ENCODE measurements at places on chromosomes 5 and 9.

DNA sequence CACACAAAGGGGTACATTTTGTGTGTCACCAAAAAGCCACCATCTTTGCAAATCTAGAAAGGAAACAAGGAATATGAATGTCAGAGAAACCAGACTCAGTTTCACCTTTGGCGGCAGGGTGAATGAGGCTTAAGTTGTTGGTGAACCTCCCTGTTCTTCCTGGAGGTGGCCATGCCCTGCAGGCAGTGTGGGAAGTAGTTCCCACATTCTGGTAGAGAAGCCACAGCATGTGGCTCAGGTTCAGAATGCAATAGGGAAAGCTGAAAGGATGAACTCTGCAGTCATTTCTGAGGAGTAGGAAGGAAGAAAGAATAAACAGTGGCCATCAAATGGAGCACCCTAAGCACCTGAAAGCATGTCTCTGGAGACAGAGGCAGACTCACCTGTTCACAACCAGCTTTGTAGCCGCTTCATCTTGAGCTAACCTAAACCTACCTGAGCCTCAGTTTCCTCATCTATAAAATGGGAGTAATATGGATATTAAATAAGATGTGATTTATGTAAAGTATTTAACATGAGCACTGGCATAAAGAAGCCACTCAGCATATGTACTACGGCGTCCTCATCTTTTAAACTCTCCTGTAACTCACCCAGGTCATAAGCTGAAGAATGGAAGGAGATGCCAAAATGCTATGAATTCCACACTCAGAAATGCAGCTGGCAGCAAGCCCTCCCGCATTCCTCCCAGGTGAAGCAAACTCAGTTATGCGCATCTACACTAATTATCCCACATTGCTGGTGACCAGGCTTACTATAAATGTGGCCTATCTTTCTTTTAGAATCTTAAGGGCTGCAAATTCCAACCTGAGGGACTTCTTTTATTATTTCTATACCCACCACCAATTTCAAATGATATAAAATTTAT lies 86.0 kb downstream of the ZNF608 start:
- DNase-seq: no peak

GRCh38 chr9:95605101-95605500 lies 88.3 kb upstream of the PTCH1 start:
- no peak for DNase-seq

- DNase-seq: no peak
Observed at GRCh38 chr9:110142868-110143481, 65.0 kb downstream of the C9orf152 start.

DNA sequence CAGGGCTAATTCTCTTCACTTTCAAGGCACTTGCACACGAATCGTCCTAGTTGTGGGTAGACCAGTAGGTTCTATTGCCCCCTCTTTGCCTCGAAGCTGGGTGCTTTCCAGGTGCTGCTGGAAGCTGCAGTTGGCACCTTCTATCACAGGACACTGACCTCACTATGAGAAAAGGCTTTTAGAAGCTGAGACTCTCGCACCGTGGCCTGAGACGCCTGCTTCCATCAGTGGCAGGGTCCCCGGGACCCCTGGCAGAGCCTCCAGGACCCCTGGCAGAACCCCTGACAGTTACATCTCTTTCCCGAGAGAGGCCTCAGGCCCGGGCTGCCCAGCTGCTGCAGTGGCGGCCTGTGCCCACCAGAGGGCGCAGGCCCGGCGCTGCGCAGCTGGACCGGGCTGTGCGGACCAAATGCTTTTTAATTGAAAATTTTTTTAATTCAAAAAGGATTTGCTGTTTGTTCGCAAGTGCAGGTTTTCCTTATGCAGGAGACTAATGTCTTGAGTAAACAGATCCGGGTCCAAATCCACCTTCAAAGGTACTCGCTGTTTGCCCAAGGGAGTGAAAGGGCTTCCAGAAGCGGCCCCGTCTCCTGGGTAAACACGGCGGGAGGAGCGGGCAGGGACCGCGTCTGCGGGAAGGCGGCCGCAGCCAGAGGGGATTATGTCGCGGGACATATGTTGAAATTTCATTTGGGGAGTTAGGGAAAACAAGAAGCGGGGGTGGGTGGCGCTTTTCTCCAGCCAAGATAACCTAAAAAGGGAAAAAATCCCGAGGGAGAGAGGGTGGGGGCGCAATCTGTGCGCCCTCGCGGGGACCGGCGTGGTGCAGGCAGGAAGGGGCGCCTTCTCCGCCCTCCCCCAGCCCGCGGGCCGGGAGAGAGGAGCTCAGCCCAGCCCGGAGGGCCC lies 114.5 kb upstream of the LMX1B start:
- DNase-seq: no peak

GRCh38 chr9:121943463-121943862 lies 149.6 kb downstream of the TTLL11 start:
- no peak for DNase-seq

- DNase-seq: no peak
Observed at GRCh38 chr9:100370064-100370723, 17.5 kb upstream of the TEX10 start.

DNA sequence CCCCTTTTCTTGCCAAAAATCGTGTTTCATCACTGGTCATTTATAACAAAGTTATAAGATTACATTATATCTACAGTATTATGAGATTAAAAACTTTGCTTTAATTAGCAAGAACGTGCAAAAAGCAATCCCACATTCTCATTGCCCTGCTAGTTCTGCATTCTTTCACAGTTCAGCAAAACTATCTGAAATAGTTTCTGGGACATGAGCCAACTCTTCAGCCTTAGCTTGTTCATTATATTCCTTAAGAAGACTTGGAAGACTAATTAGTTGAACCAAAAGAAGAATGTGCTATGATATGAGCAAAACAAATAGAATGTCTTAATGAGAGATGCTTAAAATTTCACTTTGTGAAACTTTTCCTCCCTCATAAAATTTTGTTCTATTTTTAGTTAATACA lies 76.7 kb downstream of the ITGA1 start:
- no peak for DNase-seq

DNA sequence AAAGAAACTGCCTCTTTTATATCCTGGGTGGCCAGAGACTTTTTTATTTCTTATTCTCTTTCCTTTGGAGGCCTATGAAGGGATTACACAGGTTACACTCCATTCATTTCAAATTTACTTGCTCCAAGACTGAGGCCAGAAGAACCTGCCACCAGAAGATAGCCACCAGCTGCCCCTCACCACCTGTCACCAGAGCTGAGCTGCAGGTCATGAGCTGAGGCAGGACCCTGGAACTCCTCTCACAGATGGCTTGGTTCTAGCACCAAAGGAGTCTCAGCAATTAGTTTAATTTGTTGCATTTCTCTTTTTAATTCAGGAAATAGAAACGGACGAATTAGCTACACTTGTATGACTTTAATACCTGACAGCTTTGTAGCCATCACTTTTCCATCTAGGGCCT lies 313.9 kb downstream of the SPOCK1 start:
- DNase-seq: no peak

- no peak for DNase-seq
Observed at GRCh38 chr5:9529513-9529912, 16.4 kb downstream of the SEMA5A start.

- no peak for DNase-seq
Observed at GRCh38 chr9:135883410-135884089, 23.8 kb downstream of the CAMSAP1 start.

GRCh38 chr9:20349568-20349967 lies 272.7 kb downstream of the MLLT3 start:
- DNase-seq: no peak

DNA sequence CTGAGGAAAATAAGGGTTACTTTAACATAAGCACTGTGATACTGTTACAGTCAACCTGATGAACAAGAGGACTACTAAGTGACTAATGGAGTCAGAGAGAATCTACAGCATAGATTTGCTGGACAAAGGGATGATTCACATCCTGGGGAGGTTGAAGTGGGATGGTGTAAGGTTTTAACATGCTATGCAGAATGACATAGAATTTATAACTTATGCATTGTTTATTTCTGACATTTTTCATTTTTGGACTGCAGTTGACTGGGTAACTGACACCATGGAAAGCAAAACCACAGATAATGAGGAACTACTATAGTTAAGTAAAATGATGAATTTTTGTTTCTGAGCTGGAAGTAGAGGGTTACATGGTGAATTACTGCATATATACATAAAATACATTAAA lies 389.2 kb downstream of the MAT2B start:
- no peak for DNase-seq

DNA sequence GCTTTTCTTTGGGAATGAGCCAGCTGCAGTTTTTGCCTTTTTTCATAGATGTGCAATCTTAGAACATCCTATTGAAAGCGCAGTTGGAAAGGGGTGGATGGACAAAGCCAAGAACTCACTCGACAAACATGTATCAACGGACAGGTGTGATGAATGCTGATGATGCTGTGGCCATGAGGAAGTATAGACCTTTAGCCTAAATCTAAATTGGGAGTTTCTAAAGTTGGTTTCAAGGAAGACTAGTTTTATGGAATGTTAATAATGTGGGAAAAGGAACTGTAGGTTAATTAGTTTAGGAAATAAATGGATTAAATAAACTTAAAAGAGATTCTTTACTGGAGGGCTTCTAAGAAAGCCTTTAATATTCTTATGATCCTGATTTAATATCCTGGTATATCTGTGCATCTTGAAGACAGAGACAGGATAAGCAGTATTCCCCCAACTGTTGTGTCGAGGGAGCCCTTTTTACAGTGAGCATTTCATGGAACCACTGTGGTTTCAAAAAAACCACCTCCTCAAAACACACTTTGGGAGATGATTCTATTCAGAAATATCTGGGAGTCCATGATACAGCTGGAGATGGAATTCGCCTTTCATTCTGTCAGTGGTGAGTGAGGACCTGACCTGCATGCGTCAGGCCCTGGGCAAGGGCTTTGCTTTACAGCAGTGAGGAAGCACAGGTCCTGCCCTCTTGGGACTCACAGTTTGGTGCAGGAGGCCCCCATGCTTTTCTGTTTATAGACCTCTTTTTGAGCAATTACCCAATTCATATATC lies 82.6 kb downstream of the AOPEP start:
- DNase-seq: no peak

DNA sequence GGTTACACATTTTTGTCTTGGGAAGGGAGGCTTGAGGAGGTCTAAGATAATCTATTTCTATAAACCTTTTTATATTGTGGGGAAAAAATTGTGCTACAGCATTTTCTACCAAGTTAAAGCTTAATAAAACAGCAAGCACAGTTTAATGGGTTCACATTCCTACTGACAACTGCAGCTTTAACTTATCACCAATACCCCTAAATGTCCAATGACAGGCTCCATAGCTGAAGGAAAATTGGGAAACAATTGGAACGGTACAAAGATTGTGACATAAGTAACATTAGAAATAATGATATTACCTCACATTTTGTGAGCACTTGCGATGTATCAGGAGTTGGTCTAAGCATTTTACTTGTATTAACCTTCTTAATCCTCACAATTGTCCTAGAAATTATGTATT lies 79.5 kb upstream of the HAPLN1 start:
- no peak for DNase-seq

GRCh38 chr9:85224729-85225128 lies 517.0 kb downstream of the AGTPBP1 start:
- DNase-seq: no peak

DNA sequence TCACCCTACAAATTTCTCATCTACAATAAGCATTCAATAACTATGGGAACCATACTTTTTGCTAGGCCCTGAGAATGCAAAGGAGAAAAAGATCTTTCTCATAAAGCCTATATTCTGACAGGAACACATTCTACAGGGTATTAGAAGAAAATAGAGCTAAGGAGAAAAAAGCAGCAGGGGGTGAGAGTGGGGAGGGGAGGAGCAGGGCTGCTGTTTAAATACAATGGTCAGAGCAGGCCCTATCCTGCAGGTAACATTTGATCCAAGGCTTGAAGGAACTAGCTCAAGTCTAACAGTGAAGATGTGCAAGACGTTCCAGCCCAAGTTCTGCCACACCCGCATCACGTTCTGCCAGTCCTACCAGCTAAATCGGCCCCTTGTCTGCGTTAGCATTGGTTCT lies 89.7 kb downstream of the ELAVL2 start:
- DNase-seq: no peak

DNA sequence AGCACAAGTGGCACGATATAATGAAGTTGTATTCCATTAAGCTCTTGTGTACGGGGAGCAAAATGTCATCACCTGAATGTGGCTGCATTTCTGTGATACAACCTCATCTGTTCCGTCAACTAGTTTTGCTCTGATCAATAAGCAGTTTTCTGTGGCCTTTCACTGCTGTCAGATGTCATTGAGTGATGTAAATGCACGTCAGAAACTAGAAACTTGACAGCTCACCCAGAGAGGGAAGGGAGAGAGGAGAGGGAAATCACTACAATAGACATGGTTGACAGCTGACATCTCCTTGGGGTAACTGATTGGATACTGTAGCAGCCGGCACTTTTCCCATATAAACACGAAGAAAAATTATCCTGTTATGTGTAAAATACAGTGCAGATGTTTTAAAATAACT lies 62.7 kb downstream of the SNX24 start:
- no peak for DNase-seq

- DNase-seq: no peak
Observed at GRCh38 chr9:110143950-110144545, 63.9 kb downstream of the C9orf152 start.

GRCh38 chr9:128684065-128684324 lies 5.0 kb upstream of the SET start:
- no peak for DNase-seq

DNA sequence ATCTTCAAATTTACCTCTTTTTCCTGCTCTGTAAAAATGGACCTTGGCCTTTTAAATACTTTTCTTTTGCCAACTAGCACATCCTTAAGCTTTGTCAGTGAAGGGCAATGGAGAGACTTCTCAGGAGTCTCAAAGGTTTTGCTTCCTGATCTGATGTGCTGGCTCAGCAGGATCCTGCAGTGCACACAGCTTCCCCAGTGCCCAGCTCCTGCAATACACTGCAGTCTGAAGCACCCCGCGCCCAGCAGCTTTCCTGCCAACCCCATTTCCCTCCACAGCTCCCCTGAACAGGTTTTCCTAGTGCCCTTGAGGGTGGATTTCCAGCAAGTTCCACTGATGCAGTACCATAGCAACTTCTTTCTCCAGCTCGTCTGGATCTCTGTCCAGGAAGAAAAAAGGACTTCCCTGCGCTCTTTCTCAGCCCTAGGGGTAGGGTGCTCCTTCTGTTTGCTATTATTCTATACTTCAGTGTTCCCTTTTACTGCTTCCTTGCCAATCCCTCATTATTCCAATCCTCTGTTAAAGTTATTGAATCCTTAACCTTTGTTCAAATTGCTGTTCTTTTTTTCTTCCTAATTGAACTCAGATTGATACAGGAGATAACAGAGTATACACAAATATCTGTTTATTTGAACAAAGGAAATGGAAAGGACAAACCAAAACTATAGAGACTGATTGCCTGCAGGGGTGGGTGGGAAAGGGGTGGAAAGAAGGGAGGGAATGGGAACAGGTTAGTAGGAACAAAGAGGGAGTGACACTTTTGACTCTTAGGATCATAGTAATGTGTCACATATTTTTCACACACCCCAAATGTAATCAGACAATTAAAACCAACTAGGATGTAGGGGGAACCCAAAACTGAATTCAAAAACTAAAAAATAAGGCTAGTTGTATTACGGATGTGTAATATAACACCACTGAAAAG lies 8.5 kb downstream of the SNAPC3 start:
- no peak for DNase-seq

DNA sequence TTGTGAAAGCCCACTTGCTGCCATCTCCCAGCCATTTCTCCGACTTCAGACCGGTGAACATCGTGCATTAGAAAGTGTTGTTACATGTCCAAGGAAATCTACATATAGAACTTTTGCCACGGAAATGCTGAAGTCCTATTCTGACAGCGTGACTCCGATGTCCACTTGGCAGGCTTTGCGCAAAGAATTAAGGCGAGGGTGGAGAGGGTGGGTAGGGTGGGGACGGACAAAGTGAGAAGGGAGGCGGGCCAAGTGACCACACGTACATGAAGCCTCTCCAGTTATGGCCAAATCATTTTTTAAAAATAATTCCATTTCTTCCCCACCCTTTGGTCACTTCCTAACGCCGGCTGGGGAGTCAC lies 460 bp upstream of the ACO1 start:
- DNase-seq: no peak

Measured in cortex of kidney (tissue), 1 donor.